ENCODE measurements at places on chromosomes 13 and 19.

DNA sequence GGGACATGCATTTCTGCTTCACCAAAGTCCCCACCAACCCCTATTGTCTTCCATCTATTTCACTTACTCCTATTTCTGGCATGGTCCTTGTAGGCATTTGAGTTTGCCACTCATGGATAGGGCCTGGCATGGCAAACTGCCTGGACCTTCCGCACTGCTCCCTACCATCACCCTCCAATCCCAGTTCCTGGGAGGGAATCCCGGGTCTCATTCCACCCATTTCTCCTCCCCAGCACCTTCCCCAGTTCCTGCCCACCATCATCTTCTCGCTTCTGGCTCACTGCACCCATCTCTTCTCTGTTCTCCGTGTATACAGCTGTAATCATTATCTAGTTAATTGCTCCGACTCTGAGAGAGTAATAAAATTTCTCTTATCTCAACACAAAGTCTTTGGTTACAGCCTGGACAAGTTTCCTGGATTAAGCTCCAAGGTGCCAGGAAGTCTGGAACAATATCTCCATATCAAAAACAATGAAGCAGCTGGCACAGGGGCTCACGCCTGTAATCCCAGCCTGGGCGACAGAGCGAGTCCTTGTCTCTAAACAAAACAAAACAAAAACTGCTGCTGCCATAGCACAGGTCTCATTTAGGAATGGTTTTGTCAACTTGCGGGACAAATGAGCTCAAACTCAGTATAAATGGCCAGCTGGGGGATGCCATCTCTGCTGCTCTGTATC lies 17.0 kb upstream of the COX7A1 start:
- DNase-seq = no peak

DNA sequence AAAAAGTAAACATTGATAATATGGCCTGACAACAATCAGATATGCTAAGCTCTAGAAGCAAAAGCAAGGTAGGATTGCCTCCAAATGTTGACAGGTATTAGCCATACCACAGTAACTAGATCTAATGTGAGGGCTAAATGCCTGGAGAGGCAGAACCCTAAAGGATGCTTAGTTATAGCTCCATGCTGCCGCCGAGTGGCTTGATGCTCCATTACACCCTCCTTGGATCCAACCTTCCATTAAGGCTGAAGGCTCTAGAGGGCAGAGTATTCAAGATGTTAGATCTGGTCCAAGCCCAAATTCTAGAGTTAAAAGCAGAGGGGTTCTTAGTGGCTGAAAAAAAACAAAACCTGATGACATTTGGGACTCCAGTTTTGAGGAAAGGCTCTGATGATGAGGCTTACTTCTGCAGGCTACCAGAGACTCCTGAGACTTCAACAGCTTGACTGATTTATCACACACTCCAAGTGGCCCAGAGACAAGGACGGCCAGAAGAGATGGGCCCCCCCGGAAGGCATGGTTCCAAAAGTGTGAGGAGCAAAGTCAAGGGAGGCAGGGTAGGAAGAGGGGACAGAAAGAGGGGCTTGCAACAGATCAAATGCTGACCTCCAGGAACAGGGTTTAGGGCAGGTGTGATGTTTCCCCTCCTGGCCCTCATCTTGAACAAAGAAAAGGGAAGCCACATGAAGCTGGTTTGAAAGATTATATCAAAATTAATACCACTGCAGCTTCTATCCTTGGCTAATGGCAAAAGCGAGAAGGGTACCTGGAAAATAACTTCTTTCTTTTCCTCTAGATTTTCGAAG lies 21.9 kb upstream of the CPB2 start:
- DNase-seq = peak; percentile 66

- no peak for DNase-seq
Measured at GRCh38 chr13:84865783-84866221, 933.4 kb downstream of the SLITRK6 start.

- no peak for DNase-seq
Measured at GRCh38 chr13:92136449-92137155, 738.2 kb downstream of the GPC5 start.

DNA sequence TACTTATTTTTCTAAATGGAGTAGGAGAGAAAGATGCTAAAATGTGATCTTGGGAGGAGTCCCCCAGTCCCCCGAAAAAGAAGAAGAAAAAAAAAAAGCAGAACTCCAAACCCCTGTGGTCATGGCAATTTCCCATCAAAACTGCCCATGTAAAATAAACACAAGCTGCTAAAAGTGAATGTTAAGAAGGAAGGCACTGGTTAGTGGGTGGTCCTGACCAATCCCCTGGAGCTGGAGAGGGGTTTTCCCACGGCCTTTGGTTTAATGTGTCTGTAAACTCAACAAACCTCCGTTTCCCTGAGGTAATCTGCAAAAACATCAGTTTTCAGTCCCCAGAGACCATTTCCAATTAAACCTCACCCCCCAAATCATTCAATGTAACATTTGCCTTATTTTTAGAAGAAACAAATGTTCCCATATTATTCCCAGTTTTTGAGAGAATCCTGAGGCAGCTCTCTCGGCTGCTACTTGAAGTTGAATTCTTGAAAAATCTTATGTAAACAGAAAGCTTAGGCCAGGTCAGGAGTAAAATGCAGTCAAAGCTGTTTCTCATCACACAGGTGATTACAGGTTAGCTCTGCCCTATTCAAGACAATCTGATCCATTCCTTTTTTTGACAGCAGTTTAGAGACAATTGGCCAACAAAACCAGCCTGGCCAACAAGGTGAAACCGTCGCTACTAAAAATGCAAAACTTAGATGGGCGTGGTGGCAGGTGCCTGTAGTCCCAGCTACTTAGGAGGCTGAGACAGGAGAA lies 17.0 kb downstream of the RAB3D start:
- DNase-seq = no peak

- DNase-seq = no peak
Measured at GRCh38 chr13:110509971-110510786, 51.3 kb downstream of the RAB20 start.

All from activated naive CD8-positive, alpha-beta T cell treated with anti-CD3 and anti-CD28 coated beads, Interleukin-2, amount 50 U/mL, for 24 hours (primary cell).